ENCODE measurements at places on chromosomes 7 and 10.

GRCh38 chr7:26198133-26198780 lies 2.3 kb downstream of the HNRNPA2B1 start:
- no peak for DNase-seq

DNA sequence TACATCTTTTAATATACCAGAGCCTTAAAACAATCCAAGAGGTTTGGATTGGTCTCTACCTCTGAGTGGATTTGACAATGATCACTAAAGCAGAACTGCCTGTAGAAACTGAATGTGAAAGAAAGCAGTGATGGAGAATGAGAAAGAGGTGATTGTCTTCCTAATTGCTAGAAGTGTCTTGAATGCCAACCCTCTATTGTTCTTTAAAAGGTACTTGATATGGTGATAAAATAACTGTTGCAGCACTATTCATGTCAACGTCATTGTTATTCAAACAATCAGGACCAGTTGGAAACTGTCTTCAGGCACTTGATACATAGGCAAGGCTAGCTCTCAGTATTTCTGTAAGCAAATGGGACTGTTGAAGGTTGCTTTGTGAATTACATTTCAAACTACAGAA lies 47.9 kb upstream of the ITPRID1 start:
- DNase-seq = no peak

- DNase-seq = no peak
Observed at GRCh38 chr10:73768881-73769280, 13.0 kb upstream of the CHCHD1 start.

- peak; percentile 45 for DNase-seq
Observed at GRCh38 chr7:101085162-101085964, at the start of gene TRIM56. TRIM56 (plus strand) TSS chr7:101085481; CDS start chr7:101087313, 1,832 bp downstream.

GRCh38 chr7:30682212-30683083 lies at the start of gene CRHR2:
CRHR2 (minus strand) TSS chr7:30682456; CDS start chr7:30682280, 176 bp downstream.
- DNase-seq = no peak

GRCh38 chr7:107526672-107527071 lies 37.0 kb downstream of the COG5 start:
- DNase-seq = no peak

DNA sequence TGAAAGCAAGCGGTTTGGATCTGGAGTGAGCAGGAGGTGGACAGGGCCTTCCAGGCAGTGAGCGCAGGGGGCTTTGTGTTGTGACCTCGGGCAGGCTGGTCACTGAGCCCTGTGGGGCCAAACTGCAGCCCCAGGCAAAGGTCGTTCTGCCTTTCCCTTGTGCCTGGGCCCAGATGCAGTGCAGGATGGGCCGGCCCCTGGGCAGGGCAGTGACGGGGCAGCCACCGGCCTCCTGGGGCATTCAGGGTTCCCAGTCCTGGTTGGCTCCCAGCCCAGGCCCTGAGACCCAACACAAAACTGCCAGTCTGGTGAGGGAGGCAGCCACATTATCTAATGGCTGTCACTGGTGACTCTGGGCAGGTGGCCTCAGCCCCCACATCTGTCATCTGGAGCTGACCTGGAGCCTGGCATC lies 7.1 kb downstream of the ARPC1B start:
- no peak for DNase-seq

GRCh38 chr7:95690367-95690947 lies 81.9 kb upstream of the DYNC1I1 start:
- DNase-seq = no peak

Measured in stimulated activated CD8-positive, alpha-beta memory T cell treated with anti-CD3 and anti-CD28 coated beads, Interleukin-4, amount 100 ng/mL, for 1 hour (primary cell).